ENCODE measurements at places on chromosomes 2 and 18.

- no peak for DNase-seq
Observed at GRCh38 chr2:239804161-239805042, 220.7 kb downstream of the NDUFA10 start.

GRCh38 chr2:203774760-203775159, 68.3 kb downstream of the CD28 start:
- no peak for DNase-seq

GRCh38 chr2:240832921-240833494, 13.0 kb upstream of the KIF1A start:
- DNase-seq, result no peak

DNA sequence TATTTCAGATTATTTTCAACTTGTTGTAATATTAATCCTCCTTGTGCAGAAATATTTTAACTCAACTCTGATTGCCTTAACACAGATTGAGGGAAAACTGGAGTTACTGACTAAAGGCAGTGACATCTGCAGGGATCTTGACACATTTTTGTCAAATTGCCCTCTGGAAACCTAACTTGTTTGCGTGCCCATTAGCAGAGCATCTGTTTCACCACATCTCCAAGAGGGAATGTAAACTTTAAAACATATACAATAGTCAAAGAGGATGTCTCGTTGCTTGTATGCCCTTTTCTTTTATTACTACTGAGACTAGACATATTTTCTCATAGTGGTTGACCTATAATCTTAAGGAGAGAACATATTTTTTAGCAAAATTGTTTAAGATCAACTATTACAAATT, 14.2 kb downstream of the INPP1 start:
- no peak for DNase-seq

DNA sequence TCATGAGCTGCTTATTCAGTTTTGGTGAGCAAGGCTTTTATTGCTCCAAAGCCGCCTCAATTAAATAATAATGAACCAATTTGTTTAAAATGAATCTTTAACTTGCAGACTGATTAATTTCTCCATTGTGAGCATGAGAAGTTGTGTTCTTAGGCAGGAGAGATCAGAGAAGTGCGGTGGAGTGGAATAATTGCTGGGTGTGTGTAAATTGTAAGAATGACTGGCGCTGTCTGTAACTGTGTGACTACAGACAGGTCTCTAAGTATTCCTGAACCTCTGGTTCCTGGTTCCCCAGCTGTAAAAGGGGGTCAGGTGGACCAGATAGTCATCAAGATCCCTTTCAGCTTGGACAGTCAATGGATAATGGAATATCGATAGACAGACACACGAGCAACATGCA, 98.0 kb upstream of the EFEMP1 start:
- no peak for DNase-seq

DNA sequence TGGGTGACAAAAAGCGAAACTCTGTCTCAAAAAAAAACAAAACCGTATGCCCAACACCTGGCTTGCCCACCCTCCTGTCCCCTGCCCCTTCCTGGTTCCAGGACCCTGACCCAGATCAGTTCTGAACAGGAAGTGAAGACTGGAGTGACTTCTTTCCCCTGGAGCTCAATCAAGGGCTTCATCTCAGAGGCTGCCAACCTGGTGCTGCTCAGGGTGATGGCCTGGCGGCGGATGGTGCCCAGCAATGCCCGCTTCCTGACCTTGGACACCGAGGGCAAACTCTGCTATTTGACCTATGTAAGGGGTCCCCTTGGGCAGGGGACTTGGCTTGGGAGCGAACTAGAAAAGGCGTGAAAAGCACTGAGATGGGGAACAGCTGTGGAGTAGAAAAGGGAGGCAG, 5.9 kb downstream of the CATIP start:
- DNase-seq, result no peak

DNA sequence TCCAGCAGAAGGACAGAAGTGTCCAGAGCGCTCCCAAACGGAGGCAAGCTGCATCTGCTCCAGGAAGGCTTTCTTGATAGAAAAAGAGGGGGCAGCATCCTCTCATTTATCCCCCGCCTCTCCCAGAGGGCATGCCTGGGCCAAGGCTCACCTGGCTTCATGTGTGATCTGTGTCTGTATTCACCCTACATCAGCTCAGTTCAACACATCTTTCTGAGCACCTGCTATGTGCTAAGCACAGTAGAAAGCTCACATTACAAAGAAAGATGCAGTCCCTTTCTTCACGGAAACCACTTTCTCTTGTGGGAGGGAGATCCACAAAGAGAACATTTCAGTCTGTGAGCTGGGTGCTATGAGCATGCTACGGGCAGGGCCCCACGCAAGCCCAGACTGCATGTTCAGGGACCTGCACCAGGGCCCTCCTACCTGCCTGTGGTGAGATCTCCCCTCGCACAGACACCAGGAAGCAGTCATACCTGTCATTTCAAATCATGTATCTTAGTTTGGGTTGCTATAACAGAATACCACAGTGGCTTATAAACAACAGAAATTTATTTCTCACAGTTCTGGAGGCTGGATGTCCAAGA, 90.7 kb downstream of the PDCL3 start:
- no peak for DNase-seq

DNA sequence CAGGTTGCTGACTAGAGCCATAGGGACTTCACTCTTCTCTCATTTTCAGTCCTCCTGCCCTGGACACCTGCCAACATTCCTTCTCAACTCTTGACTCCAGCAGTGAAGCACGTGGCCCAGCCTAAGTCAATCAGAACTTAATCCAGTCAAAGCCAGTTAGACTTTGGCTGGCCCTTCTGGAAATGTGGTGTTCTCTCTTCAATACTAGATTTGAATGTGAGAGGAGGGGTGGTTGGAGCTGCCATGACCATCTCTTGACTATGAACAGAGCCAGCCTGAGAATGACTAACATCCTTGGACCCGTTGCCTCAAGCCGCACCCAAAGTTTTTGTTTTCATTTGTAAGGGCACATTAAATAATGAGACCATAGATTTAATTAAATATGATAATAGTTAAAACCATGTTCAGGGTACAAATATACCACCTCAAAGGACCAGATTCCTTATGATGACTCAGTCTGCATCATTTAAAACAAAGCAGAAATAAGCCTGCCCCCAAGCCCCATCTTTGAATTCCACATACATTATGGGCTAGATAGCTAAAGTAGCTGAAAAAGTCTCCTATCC, 49.7 kb upstream of the RASGRP3 start:
- no peak for DNase-seq

- no peak for DNase-seq
Observed at GRCh38 chr2:101858910-101859309, 132.8 kb upstream of the IL1R2 start.

DNA sequence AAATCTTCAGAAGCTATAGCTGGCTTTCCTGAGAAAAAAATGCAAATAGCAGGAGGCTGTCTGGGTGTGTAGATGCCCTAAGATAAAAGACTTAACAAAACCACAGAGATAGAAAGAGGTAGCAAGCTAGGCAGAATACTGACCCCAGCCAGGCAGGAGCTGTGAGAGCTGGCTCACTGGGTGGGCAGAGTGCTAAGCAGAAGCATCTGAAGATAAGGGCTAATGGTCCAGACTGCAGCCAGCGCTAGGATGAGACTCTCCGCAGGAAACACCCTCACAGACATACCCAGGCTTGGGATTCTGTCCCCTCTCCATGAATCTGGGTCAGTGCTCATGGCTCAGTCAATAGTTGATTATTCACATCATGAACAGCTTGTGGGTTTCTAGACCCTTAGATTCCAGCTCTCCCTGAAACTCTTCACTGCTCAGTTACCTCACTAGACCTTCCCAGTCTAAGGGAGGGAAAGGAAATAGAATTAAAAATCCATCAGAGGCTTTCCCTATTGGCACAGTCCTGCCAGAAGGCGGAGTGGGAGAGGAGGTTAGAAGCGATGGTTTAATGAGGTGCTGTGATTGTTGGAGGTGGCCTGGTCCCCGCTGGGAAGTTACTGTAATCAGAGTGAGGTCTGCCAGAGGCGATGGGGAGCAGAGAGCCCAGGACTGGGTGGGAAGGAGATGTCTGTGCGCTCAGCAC, 21.4 kb upstream of the CCBE1 start:
- no peak for DNase-seq

DNA sequence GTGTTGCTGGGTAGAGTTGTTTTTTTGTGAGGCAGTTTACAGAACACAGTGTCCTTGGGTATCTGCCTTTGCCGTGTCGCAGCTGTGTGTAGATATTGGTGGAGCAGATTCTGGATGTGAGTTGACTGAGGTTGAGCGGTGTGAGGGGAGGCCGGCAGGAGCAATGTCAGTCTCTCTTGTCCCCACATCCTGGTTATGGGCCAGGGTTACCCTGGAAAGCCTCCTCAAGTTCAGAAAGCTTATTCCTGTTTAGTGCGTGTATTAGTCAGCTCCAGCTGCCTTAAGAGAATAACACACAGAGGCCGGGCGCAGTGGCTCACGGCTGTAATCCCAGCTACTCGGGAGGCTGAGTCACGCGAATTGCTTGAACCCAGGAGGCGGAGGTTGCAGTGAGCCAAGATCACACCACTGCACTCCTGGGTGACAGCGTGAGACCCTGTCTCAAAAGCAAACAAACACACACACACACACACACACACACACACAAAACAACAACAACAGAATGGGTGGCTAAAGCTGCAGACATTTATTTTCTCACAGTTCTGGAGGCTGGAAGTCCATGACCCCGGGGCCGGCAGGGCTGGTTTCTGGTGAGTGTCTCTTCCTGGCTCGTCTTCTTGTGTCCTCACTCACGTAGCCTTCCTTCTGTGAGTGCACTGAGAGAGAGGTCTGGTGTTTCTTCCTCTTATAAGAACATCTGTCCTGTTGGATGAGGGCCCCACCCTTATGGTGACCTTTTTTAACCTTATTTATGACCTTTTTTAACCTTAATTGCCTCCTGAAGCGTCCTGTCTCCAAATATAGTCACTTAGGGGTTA, 5.1 kb downstream of the NCK2 start:
- DNase-seq, result no peak

GRCh38 chr2:190930411-190930810, 49.8 kb downstream of the GLS start:
- DNase-seq, result no peak

DNA sequence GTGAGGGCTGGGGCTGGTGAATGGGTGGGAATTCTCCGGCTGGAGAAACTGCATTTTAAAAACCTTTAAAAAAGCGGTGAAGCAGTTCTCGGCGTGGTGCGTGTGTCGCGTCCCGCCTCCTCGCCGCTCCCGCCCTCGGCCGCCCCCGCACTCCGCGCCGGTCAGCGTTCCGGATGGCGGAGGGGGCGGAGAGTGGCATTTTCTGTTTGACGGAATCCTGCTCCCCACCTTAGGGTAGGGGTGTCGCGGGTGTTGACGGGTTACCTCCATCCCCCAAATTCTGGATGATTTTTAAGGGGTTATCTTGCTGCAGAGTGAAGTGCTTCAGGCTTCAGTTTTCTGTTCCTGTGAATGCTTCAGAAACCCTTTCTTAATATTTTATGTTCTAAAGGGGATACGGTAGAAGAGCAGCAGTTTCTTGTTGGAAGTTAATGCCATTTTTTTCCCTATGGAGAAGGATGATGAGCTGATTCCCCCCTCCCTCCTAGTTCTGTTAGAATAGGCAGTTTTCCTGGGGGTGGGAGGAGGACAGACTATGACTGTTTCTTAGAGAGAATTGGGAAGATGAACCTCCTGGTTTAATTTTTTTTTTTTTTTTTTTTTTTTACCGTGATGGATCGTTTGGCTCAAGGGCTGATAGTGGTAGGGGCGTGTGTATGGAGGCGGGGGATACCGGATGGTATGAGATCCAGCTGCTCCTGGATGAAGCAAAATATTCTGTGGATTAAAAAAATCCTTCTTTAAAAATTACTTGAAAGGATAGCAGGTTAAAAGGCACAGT, 756 bp downstream of the ABI2 start:
- no peak for DNase-seq

Data from BJ (cell line).